H1 (cell line): ENCODE measurements at places on chromosomes 11 and 22. TPM values are rescaled to one million over a fixed set of nuclear protein-coding genes. Genes with fewer than 3 reads are reported as not detected.

DNA sequence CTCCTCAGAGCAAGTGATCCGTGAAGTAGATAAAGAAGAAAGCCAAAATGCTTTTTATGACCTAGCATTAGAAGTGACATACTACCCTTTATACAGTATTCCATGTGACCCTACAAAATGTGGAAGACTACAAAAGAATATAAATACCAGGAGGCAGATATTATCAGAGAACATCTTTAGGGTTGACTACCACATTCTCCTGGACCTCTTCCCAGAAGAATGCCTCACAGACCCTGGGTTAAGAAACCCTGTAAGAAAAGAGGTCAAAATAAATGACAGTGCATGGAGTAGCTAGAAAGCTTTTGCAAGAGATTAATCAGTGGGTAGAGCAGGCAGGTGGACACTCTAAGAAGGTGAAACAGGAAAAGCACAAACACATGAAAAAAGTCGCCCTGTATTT is 69.2 kb downstream of the FANCF start:
- DNase-seq, result no peak

- DNase-seq, result no peak
These were observed 30.2 kb downstream of the GGT5 start for GRCh38 chr22:24214467-24215285.

- peak; percentile 83 for DNase-seq
These were observed 31.6 kb upstream of the JAM3 start for GRCh38 chr11:134037046-134037908.

GRCh38 chr11:46637546-46637945 is 20.2 kb downstream of the ATG13 start:
- no peak for DNase-seq

GRCh38 chr11:124895471-124895971 is 2.1 kb downstream of the ROBO4 start:
- peak; percentile 41 for DNase-seq

- DNase-seq, result no peak
These were observed 20.8 kb upstream of the DLAT start for GRCh38 chr11:112004389-112004788.

DNA sequence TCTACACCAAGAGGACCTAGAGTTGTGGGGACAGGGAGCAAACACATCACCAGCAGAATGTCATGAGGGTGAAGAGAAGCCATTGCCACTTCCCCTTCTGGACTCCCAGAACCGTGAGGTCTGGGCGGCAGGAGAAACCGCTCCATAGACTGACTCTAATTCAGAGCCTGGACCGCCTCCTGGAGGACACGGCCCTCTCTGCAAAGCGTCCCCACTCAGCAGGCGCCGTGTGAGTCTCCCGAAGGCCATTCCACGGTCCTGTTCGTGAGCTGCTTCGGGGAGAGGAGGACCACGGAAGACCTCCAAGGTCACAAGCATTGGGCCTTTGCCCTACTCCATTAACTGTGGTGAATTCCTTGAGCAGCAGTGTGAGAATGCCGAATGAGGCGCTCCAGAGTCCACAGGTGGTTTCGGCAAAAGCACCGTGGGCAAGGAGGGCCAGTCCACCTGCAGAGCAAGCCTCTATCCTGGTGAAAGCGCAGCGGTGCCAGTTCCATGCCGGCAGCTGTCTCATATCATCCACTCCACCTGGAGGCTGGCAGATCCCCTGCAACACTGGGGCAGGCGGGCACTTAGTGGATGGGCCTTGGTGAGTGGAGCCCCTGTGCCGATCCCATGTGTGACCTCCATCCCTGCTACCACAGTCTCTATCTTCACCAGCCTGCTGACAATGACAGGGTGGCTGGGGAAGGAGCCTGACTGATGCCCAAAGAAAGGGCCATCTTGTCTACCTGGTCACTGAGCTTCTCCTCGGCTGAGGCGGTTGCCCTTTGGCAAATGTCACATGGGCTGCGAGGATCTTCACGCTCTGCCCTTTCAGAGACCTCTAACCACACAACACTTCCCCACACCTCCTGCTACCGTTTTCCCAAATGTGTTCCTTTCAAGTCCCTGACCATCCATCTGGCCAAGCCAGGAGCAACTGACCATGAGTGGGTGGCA is 7.5 kb downstream of the C11orf21 start:
- DNase-seq, result no peak

GRCh38 chr11:16372355-16372754 is 16.0 kb upstream of the SOX6 start:
- DNase-seq, result no peak

DNA sequence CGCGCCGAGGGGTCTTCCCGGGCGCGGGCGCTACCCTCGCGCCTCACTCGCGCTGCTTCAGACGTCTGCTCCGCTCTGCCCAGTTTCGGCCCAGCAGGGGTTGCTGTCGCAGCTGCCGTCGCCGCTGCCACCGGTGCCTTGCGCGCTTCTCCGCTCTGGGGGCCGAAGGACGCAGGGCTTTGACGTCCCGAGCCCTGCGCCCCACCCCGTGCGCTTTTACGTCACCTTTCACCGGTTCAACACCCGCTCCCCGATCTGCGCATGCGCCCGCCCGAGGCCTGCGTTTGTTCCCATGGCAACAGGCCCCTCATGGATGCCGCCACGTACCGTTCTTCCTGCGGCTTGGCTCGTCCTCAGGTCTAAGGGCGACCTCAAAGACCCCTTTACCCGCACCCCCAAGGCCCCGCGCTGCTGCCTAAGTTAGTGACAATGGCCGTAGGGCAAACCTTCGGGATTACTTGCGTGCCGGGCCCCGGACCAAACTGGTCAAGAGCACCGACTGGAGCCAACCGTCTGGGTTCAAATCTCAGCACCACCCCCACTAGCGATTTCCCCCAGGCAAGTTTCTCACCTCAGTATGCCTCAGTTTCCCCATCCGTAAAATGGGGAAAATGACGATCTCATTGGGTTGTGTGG is 642 bp upstream of the CDK2AP2 start:
- peak; percentile 99 for DNase-seq

- DNase-seq, result no peak
These were observed 4.2 kb downstream of the PLA2G3 start for GRCh38 chr22:31136155-31136554.

DNA sequence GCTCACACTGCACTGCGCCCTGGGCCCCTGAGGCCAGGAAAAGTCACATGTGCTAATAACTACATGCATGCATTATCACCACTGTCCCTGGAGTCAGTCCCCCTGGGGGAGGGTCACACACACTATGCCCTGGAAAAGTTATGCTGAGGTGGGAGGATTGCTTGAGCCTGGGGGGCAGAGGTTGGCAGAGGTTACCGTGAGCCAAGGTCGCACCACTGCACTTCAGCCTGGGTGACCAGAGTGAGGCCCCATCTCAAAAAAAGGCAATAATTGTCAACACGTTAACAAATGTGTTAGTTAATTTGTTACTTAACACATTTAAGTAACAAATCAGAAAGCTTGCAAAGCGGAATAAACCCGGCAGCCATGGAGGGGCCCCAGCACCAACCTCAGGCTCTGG is 13.3 kb upstream of the SEC14L6 start:
- DNase-seq, result no peak

DNA sequence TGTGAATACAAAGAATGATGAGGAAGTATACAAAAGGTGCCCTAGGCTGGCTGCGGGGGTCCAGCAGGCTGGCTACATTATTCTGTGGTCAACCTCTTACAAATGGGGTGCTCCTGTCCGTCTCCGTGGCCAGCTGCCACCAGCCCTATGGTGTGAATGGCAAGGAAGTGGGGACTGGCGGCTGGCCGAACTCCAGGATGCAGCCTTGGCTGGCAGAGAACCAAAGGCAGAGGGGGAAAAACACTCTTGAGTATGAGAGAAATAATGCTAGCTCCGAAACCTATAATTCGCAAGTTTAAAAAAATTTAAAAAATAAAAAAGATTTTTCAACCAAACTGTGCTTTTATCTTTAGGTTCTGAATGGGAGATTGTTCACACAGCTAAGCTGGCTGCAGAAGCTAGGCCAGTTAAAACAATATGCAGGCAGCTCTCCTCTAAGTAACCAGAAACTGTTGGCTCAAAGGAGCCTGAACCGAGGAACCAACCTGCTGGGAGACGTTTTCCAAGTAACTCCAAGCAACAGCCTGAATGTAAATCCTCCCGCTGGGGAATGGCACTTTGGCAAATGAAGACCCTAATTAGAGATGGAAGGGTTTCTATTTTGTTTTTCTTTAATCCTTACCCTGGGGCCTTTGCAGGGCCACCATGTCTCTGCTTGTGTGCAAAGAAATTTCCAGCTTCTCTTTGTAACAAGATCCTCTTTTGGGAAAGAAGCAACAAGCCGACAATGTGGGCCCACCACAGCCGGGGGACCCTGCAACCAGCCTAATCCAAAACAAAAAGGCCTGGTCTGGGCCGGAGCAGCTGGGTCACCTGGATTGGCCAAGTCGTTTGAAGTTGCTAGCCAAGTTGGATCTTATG is 50.2 kb downstream of the C22orf31 start:
- DNase-seq, result no peak

GRCh38 chr11:128116885-128117284 is 470.5 kb downstream of the ETS1 start:
- DNase-seq, result no peak

- DNase-seq, result no peak
These were observed 1.3 kb downstream of the PATE2 start for GRCh38 chr11:125777309-125777708.

DNA sequence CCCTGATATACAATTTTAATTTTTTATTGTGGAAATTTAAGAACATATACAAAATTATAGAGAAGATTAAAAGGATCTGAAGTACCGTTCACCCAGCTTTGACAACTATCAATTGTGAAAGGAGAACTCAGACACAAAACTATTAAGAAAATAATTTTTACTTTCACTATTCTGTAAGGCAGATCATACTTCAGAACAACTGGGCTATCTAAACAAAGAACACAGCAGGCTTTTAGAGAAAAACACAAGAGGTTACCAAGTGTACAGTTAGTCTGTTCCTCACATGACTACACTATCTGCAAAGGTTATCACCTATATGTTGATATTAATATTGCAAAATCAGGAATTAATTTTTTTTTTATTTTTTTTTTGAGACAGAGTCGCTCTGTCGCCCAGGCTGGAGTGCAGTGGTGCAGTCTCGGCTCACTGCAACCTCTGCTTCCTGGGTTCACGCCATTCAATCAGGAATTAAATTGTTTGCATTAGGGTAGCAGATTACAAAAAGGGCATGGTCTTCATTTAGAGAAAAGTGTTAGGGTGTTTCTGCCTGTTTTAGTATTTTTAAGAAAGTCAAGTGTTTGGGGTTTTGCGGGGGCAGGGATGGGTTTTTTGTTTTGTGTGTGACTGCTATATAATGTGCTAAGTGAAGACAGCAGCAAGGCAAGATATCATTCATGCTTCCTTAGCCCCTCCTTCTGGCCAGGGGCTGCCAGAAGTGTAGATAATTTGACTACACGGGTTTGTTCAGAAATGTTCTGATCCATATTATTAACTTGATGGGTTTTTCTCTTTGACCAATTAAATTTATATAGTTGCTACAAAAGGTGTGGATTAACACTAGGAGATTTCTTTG is 27.6 kb upstream of the SIK2 start:
- DNase-seq, result no peak

- DNase-seq, result no peak
These were observed 620.9 kb upstream of the CADM1 start for GRCh38 chr11:116124922-116125714.

DNA sequence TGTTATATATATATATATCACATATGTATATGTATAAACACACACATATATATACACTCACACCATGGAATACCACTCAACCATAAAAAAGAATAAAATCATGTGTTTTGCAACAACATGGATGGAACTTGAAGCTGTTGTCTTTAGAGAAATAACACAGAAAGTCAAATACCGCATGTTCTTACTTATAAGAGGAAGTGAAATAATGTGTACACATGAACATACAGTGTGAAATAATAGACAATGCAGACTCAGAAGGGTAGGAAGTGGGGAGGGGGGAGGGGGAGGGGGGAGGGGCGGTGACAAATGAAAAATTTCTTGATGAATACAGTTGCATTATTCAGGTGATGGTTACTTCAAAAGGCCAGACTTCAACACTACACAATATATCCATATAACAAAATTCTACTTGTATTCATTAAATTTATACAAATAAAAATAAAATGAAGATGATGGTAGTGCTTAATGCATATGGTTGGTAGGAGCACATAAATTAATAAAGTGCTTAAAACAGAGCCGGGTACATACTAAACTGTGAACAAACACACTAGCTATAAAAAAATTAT is 5.8 kb upstream of the OR5B2 start:
- no peak for DNase-seq

- no peak for DNase-seq
These were observed 766 bp upstream of the ZNHIT2 start for GRCh38 chr11:65118097-65118837.

DNA sequence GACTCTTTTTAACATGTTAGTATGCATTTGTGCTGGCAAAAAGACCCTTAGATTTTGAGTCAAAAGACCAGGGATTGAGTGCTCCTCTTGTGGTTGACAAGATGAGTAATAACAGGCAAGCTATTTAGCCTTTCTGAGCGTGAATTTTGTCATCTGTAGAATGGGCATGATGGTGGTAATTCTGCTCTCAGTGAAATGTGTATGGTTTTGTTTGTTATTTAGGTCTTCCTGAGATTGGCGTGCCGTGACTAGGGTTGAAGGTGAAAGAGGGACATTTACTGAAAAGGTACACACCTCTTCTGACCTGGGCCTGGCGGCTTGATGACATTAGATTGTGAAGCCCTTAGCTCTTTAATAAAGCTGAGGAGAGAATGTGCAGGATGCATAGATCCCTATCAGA is 8.4 kb upstream of the CEP295 start:
- no peak for DNase-seq

GRCh38 chr22:27019827-27020226 is 362.4 kb downstream of the MIAT start:
- peak; percentile 19 for DNase-seq

Gene OR5W2
- not detected in 2 replicates for total RNA-seq

Gene OR4A16
- not detected in 2 replicates for total RNA-seq

Gene IL18BP
- total RNA-seq, result 9.8 and 10.2 TPM in 2 replicates

Gene OR10A5
- total RNA-seq, result not detected in 2 replicates

Gene LGALS12
- total RNA-seq, result 1.3 and 1.6 TPM in 2 replicates

Gene SSTR3
- total RNA-seq, result 0.22 and 0.54 TPM in 2 replicates

Gene BRSK2
- 26.2 and 27.1 TPM in 2 replicates for total RNA-seq

Gene CNGA4
- total RNA-seq, result 0.33 TPM in 1 of 2 replicates, not detected in the other
